ENCODE measurements at places on chromosomes 5 and 9.

- DNase-seq, result no peak
These were observed 527.8 kb downstream of the AGTPBP1 start for GRCh38 chr9:85213650-85214607.

- no peak for DNase-seq
These were observed 6.1 kb downstream of the SAR1B start for GRCh38 chr5:134626369-134627014.

- no peak for DNase-seq
These were observed 433.9 kb upstream of the ZNF608 start for GRCh38 chr5:125180231-125180829.

DNA sequence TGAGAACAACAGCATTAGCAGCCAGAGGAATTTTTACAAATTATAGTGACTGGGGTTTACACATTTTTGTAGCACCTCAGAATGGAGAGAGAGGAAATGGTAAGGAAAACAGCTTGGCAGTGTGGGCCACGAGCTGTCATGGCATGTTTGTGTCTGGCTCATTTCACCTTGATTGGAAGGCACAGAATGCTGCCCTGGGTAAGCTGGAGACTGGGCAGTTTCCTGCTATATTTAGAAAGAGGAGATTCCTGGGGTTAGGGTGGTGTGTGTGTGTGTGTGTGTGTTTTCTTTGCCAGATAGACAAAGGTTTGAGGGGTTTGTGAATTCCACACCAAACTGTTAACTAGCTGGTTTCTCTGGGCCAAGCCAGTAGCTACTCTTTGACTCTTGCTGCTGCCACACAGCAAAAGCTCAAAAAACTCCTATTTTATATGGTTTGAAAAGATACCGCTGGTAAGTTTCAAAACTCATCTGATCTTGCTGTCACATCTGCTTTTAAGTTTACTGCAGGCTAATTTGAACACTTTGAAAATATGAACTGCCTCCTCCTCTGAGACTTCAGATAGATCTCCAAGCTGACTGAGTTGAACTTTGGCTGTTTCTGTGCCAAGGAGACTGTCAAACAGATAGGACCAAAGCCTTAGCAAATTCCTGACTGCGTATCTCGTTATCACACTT is 9.1 kb downstream of the ARHGAP26 start:
- DNase-seq, result no peak

DNA sequence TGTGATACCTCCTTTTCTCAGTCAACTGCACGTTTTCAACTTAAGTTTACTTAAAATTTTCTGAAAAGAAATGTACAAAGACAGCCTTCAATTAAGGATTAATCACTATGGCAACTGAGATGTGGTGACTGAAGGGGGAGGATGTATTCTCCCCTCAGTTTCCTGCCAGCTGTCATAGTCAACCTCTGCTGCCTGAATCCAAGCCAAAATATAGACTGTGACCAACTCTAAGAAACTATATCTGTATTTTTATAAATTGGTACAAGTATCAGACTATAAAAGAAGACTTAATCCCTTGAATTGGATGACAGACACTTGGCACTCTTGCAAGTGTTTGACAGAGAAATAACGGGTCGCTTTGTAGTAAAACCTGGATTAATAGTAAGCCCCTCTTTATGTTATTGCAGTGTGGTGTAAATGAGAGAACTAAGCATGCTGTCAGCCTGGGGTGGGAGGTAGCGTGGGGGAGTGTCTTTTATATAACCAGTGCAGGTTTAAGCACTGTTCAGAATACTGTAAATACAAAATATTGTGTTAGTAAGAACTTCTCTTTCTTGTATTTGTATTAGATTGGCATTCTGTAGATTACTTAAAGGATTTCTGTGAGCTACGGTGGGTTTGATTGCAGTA is 106.4 kb downstream of the ERCC6L2 start:
- DNase-seq, result no peak

DNA sequence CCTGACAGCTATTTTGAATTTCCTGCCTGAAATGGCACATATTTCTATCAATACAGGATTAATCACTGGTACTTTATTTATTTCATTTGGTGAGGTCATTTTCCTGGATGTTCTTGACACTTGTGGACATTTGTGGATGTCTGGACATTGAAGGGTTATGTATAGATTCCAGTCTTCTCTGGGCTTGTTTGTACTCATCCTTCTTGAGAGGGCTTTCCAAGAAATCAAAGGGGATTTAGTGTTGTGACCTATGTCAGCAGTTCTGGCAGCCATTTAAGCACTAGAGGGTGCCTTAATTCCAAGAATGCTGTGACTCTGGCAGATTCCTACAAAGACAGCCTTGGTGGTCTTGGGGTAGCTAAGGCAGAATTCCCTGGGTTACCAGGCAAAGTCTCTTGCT is 259.7 kb downstream of the CSNK1G3 start:
- DNase-seq, result no peak

DNA sequence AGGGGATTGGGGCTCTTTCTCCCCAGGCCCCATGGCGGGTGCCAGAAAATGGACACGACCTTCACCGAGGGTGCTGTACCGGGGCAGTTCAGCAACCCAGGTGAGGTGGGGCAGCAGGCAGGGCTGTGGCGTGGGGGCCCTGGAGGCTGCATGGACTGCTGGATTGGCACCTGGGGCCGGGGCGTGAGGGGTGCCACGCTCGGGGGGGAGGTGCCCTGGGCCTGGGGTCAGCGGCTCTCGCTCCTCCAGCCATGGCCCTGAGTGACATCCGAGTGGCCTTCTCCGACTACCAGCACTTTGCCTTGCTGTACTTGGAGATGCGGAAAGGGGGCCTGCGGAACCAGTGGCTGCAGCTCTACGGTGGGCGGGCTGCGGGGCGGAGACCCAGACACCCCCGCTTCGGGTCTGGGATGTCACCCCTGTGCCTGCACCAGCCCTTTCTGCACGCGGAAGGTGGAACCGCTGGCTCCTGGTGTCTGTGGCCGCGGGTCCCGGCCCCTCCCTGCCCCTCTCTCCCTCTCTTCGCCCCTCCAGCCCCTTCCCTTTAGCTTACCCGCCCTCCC is 1.8 kb downstream of the LCNL1 start:
- DNase-seq, result no peak

DNA sequence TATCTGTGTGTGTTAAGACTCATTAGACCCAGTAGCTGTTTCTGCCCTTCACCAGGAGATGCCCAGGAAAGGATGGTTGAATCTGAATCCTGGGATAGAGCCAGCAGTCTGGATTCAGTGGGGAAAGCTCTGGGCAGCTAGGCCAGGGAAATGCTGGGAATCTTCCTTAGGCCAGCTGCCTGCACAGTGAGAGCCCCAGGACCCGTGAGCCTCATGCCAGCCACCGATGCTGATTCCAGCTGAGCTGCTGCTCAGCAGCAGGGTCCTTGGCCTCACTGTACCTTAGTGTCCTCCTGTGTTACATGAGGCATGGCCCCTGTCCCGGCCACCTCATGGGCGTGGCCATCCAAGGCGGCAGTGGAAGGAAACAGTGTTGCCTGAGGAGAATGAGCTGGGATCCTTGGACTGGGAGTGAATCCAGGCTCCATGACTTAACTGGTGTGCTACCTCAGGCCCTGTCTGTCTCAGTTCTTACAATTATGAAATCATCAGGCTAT is 87.1 kb downstream of the AMBP start:
- no peak for DNase-seq

DNA sequence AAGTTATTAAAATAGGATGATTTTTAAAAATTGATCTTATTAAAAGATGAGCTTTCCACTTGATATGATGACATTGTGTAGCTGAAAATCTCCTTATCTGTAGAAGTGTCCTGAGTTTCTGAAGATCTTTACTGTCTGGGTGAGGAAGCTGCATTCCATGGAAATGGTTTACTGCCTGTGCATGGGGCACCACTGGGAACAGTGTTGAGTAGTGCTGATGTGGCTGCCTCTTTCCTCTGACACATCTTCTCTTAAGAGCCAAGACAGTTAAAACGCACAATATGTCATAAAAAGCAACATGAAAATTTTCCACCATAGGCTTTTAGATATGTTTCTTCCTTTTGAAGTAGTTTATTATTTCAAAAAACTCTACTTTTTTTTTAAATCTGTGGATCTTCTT is 24.6 kb downstream of the SECISBP2 start:
- no peak for DNase-seq

DNA sequence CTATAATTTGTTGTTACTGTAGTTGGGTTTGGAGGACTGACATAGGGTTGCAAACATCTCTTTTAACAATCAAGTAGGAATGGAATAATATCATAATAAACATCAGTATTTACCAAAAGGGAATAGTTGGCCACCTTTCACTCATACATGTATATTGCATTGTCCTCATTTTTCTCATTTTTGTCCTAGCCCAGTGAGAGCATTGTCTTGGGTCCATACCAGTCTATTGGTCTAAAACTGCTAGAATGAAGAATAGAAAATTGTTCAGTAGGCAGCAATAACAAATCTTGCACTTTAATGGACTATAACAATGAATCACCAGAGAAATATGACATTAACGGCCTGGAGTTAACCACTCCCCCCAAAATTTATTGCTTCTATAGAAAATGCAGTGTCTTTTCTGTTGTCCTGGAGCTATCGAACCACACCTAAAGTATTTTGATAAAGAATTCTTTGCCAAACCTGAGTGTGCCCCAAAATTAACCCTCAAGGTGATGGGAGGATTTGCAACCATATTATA is 80.9 kb upstream of the IL33 start:
- no peak for DNase-seq

DNA sequence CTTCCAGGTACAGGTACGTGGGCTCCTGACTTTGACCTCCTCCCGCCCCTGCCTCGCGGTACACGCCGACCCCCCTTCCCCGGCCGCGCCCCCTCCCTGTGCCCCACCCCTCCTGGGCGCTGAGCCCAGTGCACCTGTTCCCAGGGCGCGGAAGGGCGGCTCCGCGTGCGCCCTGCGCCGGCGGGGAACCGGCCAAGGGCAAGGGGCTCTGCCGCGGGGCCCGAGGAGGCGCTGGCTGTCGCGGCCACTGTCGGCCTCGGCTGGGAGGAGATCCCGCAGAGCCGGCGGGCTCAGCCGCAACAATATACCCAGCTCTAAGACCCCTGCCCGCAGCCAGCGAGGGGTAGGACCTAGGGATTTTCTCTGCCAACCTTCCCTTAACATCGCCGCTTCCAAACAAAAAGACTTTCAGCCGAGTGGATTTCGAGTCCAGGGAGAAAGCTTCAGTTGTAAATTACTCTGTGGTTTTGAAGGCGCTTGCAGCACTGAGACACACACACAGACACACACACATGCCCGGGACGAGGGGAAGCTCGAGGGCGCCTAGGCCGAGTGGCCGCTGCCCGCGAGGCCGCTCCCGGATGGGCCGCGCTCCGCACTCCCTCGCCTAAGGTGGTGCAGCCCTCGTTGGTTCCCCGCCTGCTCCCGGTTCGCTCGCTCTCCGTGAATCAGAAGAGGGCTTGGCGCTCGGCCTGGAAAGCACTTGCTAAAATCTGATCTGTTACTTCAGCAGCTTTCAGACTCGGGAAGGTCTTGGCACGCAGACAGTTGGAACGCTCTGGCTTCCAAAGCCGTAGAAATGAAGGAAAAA is 1.2 kb downstream of the FGF18 start:
- DNase-seq, result no peak

GRCh38 chr9:97831843-97832636 is 21.0 kb upstream of the FOXE1 start:
- no peak for DNase-seq

GRCh38 chr5:923281-923873 is 30.7 kb downstream of the TRIP13 start:
- peak; percentile 70 for DNase-seq

DNA sequence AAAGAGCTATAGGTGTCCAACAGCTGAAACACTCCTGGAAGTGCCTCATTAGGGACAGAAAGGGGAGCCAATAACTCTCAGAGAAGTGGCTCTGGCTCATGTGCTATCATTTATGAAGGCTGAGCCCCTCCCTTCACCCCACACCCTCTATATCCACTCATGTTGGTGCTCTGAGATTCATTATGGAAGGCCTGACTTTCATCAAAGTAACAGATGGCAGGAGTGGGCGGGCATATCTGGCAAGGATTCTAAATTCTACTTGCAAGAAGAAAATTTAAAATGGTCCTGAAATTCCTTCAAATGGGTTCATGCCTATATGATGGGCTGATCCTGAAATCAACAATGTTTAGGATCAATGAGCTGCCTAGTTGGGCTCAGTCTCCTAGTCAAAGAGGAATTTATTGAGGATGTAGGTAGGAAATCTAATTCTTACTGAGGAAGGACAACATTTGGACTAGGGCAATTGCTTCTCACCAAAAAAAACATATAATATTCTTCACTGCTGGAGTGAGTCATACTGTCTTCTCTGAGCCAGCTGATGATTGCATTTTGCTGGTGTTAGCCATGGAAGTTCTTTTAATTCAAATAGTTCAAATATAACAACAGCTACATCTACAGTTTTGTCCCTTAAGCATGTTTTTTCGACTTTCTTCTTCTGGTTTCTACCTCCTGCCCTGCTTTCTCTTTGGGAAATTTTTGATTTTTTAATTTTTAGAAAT is 23.5 kb downstream of the NMRK1 start:
- no peak for DNase-seq

GRCh38 chr9:9133526-9133925 is 1333.9 kb upstream of the DMAC1 start:
- no peak for DNase-seq

DNA sequence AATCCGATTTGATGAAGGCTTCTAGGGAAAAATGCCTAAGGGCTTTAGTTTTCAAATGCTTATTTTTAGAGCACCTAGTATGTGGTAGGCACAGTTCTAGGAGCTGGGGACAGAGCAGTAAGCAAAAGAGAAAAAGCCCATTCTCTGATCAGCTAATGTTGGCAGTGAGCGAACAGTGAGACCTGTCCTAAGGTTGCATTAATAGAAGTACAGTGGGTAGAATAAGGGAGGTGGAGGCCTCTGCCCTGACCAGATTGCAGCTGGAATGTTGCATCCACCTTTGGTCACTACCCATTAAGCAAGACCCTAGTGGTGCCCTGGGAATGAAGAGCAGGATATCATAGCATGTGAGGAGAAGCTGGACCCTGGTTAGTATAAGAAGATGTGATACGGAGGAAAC is 20.1 kb downstream of the IL9 start:
- no peak for DNase-seq

DNA sequence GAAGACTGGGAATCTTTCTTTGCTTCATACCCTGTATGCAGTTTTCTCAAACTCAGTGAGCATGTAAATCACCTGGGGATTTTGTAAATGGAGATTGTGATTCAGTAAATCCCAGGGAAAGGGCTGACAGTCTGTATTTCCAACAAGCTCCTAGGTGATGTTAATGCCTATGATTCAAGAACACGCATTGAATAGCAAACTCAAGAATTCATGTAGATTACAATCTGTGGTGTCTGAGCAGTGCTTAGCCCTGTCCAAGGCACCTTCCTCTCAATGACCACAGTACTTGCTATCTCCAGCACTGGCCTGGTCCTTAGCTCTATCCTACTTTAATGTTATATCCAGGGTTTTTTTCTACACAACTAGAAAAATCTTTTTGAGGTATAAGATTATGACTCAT is 721.4 kb upstream of the MEF2C start:
- DNase-seq, result no peak

DNA sequence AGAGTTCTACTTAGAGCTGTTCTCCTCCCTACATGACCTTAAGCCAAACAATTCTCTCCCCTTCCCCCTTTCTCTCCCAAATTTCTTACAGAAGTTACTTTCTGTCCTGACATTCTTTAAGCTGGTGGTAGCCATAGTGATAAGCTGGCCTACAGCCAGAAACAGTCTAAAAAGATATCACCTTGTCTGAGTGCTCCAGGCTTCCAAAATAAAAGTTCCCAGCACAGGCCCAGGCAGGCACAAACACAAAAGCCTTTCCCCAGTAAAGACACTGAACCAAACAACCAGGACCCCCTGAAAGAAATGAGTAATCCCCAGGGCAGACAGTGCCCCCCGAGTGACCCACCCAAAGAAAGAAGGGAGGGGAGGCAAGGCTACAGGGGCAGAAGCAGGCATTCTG is 19.2 kb downstream of the SIL1 start:
- DNase-seq, result no peak
